NCI-H2081 (cell line): ENCODE measurements at places on chromosomes 13 and 19.

- no peak for DNase-seq
Measured at GRCh38 chr13:109669234-109669612, 117.2 kb downstream of the IRS2 start.

DNA sequence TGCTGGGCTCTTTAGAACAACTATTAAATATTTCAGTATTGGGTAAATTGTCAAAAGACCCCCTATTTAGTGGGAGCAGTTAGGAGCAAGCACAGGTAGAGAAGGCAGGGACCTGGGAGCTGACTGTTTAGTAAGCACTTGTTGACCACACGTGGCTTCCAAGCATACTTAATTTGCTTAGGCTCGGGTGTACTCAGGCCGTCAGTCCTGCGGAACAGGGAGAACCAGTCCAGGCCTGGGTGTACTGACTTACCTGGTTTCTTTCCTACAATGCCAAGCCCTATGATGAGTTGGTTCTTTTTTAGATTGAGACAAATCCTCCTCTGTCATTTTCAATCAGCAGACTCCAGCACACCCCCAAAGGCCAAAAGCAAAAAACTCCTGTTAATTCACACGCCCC is 90.0 kb downstream of the WDFY2 start:
- no peak for DNase-seq

- DNase-seq: no peak
Measured at GRCh38 chr13:60427285-60427684, 30.3 kb downstream of the TDRD3 start.

DNA sequence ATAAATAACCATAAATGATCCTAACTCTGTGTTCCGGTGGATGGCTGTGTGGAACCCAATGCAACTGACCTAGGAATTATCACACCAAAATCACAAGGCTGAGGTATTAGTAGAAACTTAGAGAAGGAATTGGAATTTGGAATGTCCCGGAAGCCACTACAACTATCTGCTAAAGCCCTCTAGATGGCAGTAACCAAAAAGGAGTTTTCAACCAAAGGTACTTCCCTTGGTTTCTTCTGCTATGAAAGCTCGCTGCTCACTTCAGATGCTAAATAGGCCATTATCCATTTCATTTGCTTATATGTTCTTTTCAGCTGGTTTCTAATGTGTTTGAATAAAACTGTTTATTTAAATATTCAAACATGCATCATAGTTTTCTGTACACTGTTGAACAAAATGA is 1589.1 kb upstream of the SPRY2 start:
- peak; percentile 65 for DNase-seq

DNA sequence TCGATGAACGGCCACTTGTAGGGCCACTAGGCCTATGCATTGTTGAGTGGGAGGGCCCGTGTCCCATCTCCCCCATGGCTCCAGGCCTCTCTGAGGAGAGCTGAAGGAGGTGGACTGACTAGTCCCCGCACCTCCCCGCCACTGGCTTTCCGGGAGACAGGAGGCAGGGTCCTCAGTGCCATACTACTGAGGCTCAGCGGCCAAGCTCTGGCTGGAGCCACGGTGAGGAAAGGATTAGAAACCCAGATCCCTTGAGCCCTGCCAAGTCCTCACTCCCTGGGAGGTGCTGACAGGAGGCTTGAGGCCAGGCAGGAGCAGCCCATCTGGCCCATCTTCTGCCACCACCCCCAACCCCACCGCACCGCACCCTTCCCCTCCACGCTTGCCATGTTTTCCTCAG is 29.0 kb downstream of the CCDC8 start:
- DNase-seq: no peak

GRCh38 chr19:10473192-10473591 is 30.0 kb downstream of the KEAP1 start:
- no peak for DNase-seq

DNA sequence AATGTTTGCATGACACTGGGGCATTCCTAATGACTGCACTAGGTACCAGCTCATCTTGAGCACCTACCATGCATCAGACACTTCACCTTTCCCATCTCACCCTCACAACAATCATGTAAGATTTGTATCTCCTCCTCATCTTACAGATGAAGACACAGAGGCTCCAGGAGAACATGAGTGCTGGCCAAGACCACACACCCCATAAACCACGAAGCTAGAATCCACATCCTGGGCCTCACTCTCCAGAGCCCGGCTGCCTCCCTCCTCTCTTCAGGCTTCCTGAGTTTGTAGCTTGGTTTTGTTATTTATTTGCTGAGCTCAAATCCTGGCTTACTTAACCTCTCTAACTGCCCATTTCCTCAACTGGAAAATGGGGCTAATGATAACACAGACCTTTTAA is 25.9 kb downstream of the FAM216B start:
- DNase-seq: no peak

DNA sequence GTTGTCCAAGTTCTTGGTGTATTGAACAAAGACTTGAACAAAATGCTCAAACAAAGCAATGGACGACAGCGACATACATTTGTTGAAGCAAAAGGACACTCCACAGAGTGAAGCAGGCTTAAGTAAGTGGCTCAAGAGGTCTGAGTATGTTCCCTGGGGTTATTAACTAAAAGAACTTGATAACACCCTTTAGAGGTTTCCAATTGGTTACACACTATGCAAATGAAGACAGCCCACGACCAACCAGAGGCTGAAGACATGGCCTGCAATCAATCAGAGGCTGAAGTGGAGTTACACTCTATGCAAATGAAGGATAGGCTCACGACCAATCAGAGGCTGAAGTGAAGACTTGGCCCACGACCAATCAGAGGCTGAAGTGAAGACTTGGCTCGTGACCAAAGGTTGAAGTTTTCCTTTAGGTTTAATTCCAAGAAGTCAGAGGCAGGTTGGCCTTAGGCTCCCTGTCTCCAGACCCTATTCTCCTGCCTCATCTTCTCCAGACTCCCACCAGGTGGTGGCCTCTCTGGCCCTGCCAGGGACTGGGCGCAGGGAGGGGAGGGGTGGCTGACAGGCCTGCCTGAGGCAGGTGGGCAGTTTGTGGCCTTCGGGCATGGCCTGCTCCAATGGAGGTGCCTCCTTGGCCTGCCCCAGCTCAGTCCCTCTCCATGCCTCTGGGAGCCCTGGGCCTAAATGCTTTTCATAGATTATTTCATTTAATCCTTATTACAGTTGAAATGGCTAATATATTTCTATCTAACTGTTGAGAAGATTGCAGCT is 38.1 kb downstream of the CCDC169 start:
- DNase-seq: no peak

GRCh38 chr19:23273022-23273589 is 22.9 kb upstream of the ZNF724 start:
- peak; percentile 50 for DNase-seq

- DNase-seq: peak; percentile 87
Measured at GRCh38 chr13:113001241-113002140, 32.5 kb downstream of the MCF2L start.

DNA sequence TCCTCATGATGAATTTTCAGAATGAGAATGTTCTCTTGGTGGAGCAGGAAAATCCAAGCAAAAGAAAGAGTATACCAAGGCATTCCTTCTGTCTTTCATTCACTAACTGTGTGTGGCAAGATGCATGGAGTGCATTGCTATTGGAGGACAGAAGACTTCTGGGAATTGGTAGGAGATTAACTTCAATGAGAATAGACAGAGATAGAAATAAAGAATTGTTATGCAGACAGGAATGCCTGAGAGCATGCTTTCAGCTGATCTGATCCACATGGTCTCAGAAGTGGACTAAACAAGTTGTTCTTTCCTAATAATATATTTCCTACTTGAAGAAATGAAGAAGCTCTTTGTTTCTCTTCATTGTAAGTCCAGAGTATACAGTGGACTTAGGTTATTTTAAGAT is 303.6 kb downstream of the MYO16 start:
- no peak for DNase-seq

DNA sequence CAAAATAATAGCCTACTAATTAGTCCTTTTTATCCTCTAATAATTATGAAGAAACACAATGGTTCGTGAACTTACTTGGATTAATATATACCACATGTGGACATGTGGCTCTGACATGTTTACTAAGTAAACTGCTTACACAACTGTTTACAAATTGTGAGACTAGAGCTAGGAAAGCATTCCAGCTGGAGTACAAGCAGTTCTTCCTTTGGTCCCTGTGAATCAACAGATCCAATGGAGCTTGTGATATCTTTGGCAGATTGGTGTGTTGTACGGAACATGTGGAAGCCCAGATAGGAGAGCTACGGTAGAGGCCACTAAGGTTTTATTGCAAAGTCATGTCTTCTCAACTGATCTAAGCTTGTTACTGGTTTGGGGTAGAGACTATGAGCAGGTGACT is 145.5 kb upstream of the SPRY2 start:
- DNase-seq: no peak

GRCh38 chr19:9883231-9883758 is 48.2 kb downstream of the PIN1 start:
- DNase-seq: peak; percentile 10

- DNase-seq: no peak
Measured at GRCh38 chr13:104204177-104204576, 1138.0 kb upstream of the SLC10A2 start.

DNA sequence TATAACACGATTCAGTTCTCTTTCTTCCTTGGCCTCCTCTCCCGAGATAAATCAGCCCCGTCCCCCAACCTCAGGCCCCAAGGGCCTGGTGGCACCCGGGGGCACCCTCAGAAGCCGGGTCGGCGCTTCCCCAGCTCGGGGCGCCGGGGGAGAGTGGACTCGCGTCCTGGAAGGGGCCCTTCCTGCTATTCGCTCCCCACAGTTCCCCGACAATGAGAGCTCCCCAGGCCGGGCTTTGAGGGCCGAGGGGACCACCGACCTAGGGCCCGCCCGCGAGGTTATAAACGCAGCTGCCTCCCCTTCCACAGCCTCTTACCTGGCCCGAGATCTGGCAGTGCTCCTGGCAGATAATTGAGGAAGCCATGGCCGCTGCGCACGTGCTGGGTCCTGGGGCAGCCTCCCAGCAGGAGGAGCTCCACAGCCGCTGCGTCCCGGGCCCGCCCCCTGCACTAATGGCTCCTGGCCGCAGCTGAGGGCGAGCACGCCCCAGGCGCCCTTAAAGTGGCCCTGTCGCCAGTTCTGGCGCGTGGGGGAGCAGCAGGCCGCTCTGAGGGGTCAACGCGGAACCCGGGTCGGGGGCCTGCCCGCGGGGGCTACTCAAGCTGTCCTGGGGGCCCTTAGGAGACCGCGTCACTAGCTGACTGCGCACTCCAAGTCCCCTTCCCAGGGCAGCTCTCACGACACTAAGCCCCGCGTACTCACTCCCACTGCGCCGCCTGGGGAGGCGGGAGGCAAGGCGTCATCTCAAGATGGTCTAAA is at the start of gene SOHLH2:
Gene SOHLH2 (minus strand): TSS at position 394 of the 759 bp plus-strand sequence. CDS start 30 bp downstream, at position 364.
- no peak for DNase-seq

DNA sequence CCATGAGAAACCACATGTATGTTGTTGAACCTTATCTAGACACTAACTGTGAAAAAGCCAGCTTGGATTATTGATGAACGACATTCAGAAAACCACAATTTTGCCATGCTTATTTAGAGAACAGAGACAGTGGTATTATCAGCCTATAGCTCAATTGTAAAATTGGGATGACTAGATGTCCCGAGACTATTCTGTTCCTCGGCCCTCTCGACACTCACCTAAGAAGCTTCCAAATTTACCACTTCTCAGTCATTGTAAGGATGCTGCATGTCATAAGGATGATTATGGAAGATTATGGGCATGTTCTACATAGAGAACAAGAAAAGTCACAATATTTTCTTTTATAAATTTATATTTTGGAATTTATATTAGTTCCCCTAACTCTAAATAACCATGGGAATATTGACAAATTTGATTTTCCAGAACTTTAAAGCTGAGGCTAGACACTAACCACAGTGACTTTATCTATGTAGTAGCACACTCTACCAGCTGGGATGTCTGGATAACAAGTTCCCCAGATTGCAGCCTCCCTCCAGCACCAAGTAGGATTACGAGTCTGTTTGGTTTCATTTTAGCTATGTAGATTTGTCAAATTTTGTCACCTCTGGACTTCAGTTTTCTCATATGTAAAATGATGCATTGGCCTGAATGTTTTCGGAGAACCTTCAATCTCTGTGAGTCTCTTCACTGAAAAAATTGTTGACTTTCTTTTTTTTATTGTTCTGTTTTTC is 513.6 kb downstream of the IRS2 start:
- no peak for DNase-seq

GRCh38 chr19:1155352-1156304 is 18.4 kb downstream of the SBNO2 start:
- DNase-seq: no peak

DNA sequence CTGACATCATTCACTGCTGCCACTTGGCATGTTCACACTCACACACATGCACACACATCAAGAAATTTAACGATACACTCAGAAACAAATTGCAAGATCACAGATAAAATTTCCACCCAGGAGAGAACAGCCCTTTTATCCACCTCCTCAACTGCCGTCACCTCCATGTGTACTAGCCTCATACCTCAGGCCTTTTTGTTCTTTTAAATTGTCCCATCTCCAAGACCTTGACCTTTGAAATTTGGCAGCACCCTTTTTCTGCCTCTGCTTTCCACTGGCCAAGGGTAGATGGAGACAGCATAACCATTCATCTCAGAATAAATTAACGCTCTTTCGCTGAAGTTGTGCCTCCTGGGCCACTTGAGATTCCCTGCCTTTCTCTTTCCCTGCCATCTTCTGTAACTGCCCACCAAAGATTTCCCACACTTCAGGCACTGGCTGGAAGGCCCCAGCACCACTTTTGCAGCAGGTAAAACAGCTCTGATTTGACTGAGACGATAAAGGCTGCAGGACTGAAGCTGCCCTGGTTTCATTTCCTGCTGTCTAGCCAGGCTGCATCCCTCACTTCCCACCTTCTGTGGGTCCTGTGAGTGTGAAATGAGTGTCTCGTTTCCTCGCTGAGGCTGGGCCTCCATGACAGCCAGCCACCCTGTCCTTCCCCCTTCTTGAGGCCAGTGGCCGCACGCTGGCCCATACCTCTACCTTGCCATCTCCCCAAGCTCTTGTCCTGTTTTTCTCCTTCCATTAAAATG is 39.3 kb downstream of the MBNL2 start:
- DNase-seq: no peak
